ENCODE measurements at places on chromosomes 7 and 10. TPM values are rescaled to one million over a fixed set of nuclear protein-coding genes. Genes with fewer than 3 reads are reported as not detected.

TLX1 gene
- not detected for total RNA-seq

TAS2R41 gene
- total RNA-seq: not detected

- H3K36me3 ChIP-seq: no peaks in the 10 kb centered on the region
- H3K4me1 ChIP-seq: no peaks in the 10 kb centered on the region
- no peak overlapping the region for H3K4me3 ChIP-seq
- DNase-seq: no peak
These were observed 2.6 kb upstream of the PLXNA4 start for GRCh38 chr7:132578826-132579225.

DNA sequence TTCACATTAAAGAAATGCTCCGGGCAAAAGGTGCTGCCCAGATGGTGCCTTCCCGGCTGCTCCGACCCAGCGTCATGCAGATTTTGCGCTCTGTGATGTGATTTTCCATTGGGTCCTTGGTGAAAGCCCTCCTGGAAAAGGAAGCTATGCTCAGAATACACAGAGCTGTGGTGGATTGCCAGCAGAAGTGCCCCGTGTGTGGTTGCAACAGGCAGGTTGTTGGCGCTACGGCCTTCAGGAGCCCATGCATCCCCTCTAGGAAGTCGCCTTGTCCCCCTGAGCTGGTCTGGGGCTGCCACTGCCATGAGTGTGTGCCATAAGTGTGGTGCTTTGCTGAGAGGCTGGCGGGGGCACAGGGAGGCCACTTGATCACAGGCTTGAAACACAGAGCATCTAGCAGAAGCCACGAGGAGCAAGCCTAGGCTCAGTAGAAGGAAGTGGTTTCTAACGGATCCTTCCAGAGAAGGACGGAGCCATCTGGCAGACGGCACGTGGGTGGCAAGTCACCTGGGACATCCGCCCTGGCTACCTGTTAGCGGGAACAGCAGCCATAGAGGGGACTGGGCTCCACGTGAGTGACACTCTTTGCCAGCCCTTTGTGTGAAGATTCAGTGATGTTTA, 210.9 kb downstream of the CUX1 start:
- H3K36me3 ChIP-seq: 0 out of 2 replicates have a peak, but pooled peaks cover under 1% of the 10 kb centered on the region
- no peaks in the 10 kb centered on the region for H3K27me3 ChIP-seq
- no peak for DNase-seq
- H3K4me3 ChIP-seq: no peak overlapping the region

- H3K27me3 ChIP-seq: no peaks in the 10 kb centered on the region
- no peaks in the 10 kb centered on the region for H3K4me1 ChIP-seq
- no peak overlapping the region for H3K4me3 ChIP-seq
- no peak for DNase-seq
- H3K36me3 ChIP-seq: peaks cover 8% of the 10 kb centered on the region
- no peak overlapping the region for H3K27ac ChIP-seq
These were observed 374.0 kb downstream of the CALN1 start for GRCh38 chr7:72038022-72038732.

IGFBP3 gene
- total RNA-seq: 797 TPM

DNA sequence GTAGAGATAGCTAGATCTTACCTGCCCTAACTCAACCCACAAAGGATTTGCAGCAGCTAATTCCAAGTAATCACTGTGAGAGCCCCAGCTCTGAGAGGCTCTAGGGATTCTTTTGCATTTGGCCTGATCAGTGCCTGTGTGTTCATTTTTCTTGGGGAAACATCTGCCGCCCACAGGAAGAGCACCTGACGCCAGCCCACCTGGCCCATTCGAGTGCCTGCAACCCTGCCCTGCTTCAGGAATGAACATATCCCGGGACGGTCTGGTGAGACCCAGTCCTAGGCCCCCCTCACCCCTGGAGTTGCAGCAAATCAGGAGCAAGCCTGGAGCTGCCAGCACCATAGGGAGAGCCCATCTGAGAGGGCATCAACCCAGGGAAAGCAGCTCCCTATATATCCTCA, 38.8 kb downstream of the GSDME start:
- H3K27me3 ChIP-seq: no peaks in the 10 kb centered on the region
- peaks cover 21% of the 10 kb centered on the region for H3K36me3 ChIP-seq
- peaks cover 29% of the 10 kb centered on the region for H3K4me1 ChIP-seq
- DNase-seq: no peak

- H3K4me3 ChIP-seq: no peak overlapping the region
- peaks cover 6% of the 10 kb centered on the region for H3K27me3 ChIP-seq
- H3K4me1 ChIP-seq: peaks cover 75% of the 10 kb centered on the region
- DNase-seq: no peak
- H3K36me3 ChIP-seq: peaks cover 44% of the 10 kb centered on the region
These were observed 72.3 kb downstream of the AMZ1 start for GRCh38 chr7:2760098-2760889.

CYP2C19 gene
- total RNA-seq: not detected

GRCh38 chr7:125218076-125218475, 288.5 kb upstream of the POT1 start:
- no peak overlapping the region for H3K4me3 ChIP-seq
- H3K27ac ChIP-seq: no peak overlapping the region
- H3K36me3 ChIP-seq: no peaks in the 10 kb centered on the region
- no peaks in the 10 kb centered on the region for H3K27me3 ChIP-seq
- DNase-seq: no peak
- H3K4me1 ChIP-seq: no peaks in the 10 kb centered on the region

GIMAP4 gene
- not detected for total RNA-seq

ABCB1 gene
- total RNA-seq: 5.0 TPM

GRCh38 chr10:26081459-26081858, 135.1 kb upstream of the GAD2 start:
- H3K4me1 ChIP-seq: no peaks in the 10 kb centered on the region
- no peak for DNase-seq
- H3K36me3 ChIP-seq: no peaks in the 10 kb centered on the region
- peaks cover 2% of the 10 kb centered on the region for H3K27me3 ChIP-seq
- H3K4me3 ChIP-seq: no peak overlapping the region
- no peak overlapping the region for H3K27ac ChIP-seq

GRCh38 chr7:5375925-5376324, 47.7 kb downstream of the TNRC18 start:
- H3K36me3 ChIP-seq: peaks cover 10% of the 10 kb centered on the region
- no peak overlapping the region for H3K4me3 ChIP-seq
- peak overlapping the region; percentile 16 for H3K27ac ChIP-seq
- H3K27me3 ChIP-seq: no peaks in the 10 kb centered on the region
- no peak for DNase-seq

PLCE1 gene
- 0.57 TPM for total RNA-seq

DNA sequence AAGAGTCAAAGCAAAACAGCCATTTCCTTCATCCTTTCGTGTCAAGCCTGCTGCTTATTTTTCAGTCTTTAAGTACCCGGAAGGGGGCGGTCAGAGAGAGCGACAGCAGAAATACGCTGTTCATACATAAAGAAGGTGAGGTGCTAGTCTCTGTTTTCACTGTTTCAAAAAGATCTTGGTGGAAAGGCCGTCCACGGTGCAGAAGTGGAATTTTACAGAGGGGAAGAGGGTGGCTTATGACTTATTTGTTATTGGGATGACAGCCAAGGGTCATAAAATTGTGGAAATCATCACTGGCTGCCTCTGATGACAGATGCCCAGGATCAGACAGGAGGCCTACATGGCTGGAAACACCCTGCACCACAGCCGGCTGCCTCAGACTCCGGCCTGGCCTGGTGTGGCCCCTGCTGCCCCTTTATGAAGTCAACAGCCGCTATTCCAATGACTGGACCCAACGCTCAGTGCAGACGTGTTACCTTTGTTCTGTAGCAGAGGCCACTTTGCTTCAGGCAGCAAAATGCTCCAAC, 57.0 kb downstream of the HIPK2 start:
- H3K27ac ChIP-seq: no peak overlapping the region
- peaks cover 16% of the 10 kb centered on the region for H3K36me3 ChIP-seq
- no peak overlapping the region for H3K4me3 ChIP-seq
- peak; percentile 35 for DNase-seq
- no peaks in the 10 kb centered on the region for H3K27me3 ChIP-seq

- peak overlapping the region; percentile 24 for H3K4me3 ChIP-seq
- H3K36me3 ChIP-seq: 0 out of 2 replicates have a peak, but pooled peaks cover 4% of the 10 kb centered on the region
- no peak for DNase-seq
- H3K27me3 ChIP-seq: peaks cover 52% of the 10 kb centered on the region
- no peak overlapping the region for H3K27ac ChIP-seq
These were observed 169.7 kb downstream of the NRF1 start for GRCh38 chr7:129780974-129781927.

GRCh38 chr7:43220250-43220649, 107.8 kb downstream of the HECW1 start:
- peaks cover 11% of the 10 kb centered on the region for H3K4me1 ChIP-seq
- H3K27me3 ChIP-seq: no peaks in the 10 kb centered on the region
- peak; percentile 84 for DNase-seq
- H3K36me3 ChIP-seq: peaks cover 8% of the 10 kb centered on the region
- no peak overlapping the region for H3K4me3 ChIP-seq

DNA sequence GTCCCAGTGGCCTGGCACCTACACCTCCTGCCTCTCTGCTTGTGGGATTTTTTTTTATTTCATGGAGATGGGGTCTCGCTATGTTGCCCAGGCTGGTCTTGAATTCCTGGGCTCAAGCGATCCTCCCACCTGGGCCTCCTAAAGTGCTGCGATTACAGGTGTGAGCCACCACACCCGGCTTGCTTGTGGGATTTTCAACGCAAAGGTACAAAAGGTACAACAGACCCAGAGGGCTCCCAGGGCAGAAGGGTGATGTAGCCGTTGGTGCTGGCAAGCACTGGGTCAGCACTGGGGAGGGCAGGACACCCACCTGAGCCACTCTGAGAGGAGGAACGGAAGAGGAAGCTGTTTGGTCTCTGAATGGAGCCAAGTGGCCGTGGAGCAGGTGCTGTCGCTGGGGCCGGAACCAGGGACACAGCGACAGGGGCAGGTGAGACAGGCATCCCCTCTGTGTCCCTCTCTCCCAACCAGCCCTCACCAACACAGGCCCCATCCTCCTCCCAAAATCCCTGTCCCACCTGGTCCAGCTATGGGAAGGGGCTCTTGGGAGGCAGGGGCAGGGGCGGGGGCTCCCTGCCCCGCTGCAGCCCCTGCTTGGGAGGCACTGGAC, 2.8 kb upstream of the SAP25 start:
- H3K4me1 ChIP-seq: no peaks in the 10 kb centered on the region
- H3K36me3 ChIP-seq: peaks cover 4% of the 10 kb centered on the region
- no peak for DNase-seq
- no peak overlapping the region for H3K27ac ChIP-seq
- H3K4me3 ChIP-seq: no peak overlapping the region

GRCh38 chr10:123621916-123622315, 44.2 kb upstream of the GPR26 start:
- H3K27ac ChIP-seq: peak overlapping the region; percentile 68
- DNase-seq: peak; percentile 73
- H3K36me3 ChIP-seq: peaks cover 1% of the 10 kb centered on the region

- 0 out of 2 replicates have a peak, but pooled peaks cover 2% of the 10 kb centered on the region for H3K27me3 ChIP-seq
- H3K36me3 ChIP-seq: no peaks in the 10 kb centered on the region
- no peak for DNase-seq
- H3K4me3 ChIP-seq: no peak overlapping the region
These were observed 73.5 kb upstream of the DLX6 start for GRCh38 chr7:96931891-96932290.

DNA sequence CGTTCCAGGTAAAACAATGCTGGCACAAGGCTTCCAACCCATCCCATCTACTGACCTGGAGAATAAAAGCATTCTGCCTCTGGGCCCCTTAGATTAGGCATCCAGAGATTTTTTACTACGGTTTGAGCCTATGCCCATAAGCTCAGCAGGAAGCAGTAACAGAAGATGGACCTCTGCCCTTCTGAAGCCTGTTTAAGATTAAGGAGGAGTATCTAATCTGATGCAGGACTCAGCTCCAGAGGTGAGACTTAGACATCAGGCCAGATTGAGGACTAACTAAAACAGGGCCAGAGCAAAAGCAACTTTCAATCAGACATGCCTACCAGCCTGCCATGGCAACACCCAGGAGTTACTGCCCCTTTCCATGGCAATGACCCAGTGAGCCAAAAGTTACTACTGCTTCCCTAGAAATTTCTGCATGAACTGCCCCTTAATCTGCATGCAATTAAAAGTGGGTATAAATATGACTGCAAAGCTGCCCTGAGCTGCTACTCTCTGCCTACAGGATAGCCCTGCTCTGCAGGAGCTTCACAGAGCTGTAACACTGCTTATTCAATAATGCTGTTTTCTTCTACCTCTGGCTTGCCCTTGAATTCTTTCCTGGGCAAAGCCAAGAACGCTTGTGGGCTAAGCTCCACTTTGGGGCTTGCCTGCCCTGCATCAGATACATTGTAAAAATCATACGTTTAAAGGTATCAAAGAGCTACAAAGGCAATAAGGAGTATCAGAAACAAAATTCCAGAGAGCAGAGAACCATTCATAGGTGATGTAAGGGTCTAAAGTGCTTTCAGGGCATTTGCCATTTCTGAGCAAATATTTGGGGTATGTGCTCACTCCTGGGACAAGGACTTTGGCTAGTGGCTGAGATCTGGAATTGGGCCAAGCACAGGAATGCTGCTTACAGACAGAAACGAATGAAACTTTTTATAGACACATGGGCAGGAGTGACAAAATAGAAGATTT, 25.0 kb upstream of the CNNM1 start:
- H3K4me3 ChIP-seq: no peak overlapping the region
- H3K36me3 ChIP-seq: peaks cover 7% of the 10 kb centered on the region
- DNase-seq: peak; percentile 26
- no peak overlapping the region for H3K27ac ChIP-seq

DNA sequence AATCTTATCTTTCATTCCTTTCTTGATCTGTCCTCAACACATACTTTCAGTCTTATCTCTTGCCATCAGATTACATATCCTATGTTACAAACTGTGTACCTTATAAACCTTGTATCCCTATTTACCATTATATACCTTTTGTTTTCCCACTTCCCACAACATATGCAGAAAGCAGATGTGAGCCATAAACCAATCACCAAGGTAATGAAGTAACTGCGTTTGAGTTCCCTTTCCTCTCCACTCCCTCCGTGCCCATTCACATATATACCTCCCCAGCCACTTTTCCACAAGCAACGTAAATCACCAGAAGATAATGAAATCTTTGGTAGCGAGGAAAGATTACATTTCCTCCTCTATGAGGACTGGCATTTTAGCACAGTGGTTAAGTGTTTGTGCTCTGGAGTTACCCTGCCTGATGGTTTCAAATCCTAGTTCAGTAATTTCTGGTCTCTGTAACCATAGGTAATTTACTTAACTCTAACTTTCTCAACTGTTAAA, 55.5 kb upstream of the PHF14 start:
- H3K36me3 ChIP-seq: no peaks in the 10 kb centered on the region
- no peak overlapping the region for H3K27ac ChIP-seq
- no peaks in the 10 kb centered on the region for H3K4me1 ChIP-seq
- no peak overlapping the region for H3K4me3 ChIP-seq
- no peak for DNase-seq

GRCh38 chr7:113730309-113730955, 188.4 kb downstream of the PPP1R3A start:
- H3K36me3 ChIP-seq: no peaks in the 10 kb centered on the region
- no peak overlapping the region for H3K27ac ChIP-seq
- H3K4me1 ChIP-seq: no peaks in the 10 kb centered on the region

LRRC18 gene
- total RNA-seq: not detected

DNA sequence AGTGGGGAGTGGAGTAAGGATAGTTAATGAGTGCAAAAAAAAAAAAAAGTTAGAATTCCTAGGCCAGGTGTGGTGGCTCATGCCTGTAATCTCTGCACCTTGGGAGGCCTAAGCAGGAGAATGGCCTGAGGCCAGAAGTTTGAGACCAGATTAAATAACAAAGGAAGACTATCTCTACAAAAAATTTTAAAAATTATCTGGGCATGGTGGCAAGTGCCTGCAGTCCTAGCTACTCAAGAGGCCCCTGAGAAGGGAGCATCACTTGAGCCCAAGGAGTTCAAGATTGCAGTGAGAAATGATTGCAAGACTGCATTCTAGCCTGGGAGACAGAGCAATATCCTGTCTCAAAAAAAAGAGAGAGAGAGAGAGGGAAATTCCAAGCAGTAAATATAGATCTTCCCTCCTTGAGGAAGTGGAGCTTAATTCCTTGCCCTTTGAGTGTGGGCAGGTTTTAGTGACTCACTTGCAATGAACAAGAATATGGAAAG, 19.5 kb upstream of the CSTF2T start:
- no peaks in the 10 kb centered on the region for H3K36me3 ChIP-seq
- H3K27ac ChIP-seq: no peak overlapping the region
- no peak overlapping the region for H3K4me3 ChIP-seq

METTL27 gene
- 3.4 TPM for total RNA-seq
